ENCODE measurements at places on chromosomes 6 and 20. TPM values are rescaled to one million over a fixed set of nuclear protein-coding genes. Genes with fewer than 3 reads are reported as not detected.

DNA sequence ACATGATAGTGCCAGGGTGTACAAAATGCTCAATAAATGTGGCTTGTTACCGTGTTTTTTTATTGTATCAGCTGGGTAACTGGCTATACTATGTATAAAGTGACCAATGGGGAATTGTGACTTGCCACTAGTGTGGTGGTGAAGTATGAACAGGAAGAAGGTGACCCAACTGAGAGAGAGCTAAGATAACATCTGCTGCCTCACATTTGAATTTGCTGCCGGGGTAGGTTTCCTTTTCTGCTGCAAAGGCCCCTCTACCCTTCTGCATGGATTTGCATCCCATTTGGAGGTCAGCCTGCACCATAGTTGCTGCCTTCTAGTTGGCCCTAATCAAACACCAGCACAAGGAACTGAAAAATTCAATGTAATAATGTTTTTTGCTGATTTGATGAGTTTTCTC lies 24.1 kb downstream of the IL17A start:
- DNase-seq = no peak

- DNase-seq = peak; percentile 92
These were observed 268.1 kb downstream of the UST start for GRCh38 chr6:149014631-149015534.

- peak; percentile 55 for DNase-seq
These were observed 5.1 kb downstream of the DIDO1 start for GRCh38 chr20:62921119-62921687.

GRCh38 chr20:58645412-58645968 lies 5.6 kb upstream of the STX16 start:
- no peak for DNase-seq

GRCh38 chr20:33664762-33665144 lies 2.0 kb upstream of the ACTL10 start:
- no peak for DNase-seq

- no peak for DNase-seq
These were observed 112.1 kb downstream of the AFG1L start for GRCh38 chr6:108406943-108407342.

DNA sequence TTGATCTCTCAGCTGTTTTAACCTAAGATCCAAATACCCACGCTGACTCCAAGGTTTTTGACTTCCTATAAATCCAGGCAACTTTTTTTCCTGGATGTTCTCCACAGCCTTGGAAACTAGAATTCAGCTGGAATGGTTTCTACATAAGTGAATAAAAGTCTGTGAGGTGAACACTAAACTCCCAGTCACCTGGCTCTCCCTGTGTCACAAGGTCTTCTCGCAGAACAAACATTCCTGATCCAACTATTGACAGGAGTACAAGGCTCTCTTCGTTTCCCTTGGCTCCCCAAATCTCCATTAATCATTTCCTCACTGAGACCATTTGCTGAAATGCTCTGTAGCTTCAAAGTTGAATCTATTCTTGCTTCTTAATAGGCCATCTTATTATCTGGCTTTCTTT lies 265.7 kb downstream of the ADGRG6 start:
- no peak for DNase-seq

DNA sequence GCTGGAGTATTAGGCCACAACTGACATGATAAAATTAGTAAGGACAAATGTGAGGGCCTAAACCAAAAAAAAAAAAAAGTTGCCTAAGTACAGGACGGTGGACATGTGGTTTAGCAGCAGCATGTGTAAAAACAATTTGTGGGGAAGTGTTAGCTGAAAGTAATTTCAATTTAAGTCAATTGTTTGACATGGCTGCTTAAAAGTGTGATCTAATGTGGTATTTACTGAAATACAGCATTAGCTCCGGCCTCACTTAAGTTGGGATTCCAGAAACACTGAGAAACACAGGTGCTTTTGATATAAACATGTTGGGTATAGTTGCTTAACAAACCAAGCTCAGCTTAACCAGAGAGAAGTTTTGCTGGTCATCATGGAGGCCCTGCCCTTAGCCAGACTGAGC lies 119.7 kb downstream of the FYN start:
- no peak for DNase-seq

- peak; percentile 15 for DNase-seq
These were observed 97.2 kb downstream of the TULP4 start for GRCh38 chr6:158409451-158409850.

DNA sequence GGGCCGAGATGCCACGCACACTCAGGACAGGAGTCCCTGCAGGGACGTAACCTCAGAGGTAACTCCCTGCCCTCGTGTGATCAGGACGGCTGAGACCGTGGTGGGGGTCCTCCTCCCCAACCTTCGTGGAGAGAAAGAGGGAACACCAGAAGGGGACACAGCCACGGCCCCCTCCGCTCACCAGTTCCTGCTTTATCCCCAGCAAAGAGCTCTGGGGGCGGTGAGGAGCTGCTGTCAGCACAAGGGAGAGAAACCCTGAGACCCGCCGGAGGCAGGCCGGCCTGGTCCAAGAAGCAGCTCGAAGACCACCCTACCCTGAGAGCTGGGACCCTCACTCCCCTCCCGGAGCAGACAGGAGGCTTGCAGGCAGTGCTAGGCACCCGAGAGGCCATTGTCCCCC lies 44.4 kb downstream of the SLC2A4RG start:
- no peak for DNase-seq

DNA sequence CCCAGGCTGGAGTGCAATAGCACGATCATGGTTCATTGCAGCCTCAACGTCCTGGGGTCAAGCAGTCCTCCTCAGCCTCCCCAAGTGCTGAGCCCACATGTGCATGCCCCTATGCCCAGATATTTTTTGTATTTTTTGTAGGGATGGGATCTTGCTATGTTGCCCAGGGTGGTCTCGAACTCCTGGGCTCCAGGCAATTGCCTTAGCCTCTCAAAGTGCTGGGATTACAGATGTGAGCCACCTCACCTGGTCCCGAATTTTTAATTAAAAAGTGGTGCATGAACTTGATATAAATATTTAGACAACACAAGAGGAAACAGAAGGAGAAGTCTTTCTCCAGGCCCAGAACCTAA lies 7.1 kb upstream of the RNF114 start:
- DNase-seq = no peak

- no peak for DNase-seq
These were observed 42.5 kb downstream of the SLC2A4RG start for GRCh38 chr20:63782051-63782471.

DNA sequence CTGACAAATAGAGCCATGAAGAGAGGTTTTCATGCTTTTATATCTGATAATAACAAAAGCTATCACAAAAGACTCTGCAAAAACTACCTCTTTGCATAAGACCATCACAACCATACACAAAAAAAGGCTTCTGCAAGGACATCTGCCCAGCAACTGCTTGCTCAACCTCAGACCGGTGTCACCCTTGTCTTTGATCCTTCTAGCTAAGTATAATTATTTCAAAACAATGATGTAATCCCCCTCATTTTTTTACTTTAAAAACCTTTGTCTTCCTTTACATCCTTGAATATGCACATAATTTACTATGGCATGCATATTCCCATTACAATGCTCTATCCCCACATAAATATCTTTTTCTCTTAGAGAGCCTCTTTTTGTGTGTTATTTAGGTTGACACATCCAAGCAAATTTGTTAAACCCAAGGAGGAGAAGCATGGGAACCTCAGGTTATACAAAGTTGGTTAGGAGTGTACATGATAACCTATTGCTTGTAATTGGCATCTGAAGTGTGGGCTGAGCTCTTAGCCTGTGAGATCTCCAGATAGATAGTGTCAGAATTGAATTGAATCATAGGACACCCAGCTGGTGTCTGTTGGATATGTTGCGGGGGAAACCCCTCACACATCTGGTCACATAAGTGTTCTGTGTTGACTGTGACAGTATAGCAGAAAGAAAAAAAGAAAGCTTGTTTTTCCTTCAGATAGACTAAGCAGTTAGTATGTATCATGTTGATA lies 20.7 kb upstream of the CGA start:
- DNase-seq = no peak

- no peak for DNase-seq
These were observed 1005.8 kb upstream of the ADGRB3 start for GRCh38 chr6:67629258-67629657.

DNA sequence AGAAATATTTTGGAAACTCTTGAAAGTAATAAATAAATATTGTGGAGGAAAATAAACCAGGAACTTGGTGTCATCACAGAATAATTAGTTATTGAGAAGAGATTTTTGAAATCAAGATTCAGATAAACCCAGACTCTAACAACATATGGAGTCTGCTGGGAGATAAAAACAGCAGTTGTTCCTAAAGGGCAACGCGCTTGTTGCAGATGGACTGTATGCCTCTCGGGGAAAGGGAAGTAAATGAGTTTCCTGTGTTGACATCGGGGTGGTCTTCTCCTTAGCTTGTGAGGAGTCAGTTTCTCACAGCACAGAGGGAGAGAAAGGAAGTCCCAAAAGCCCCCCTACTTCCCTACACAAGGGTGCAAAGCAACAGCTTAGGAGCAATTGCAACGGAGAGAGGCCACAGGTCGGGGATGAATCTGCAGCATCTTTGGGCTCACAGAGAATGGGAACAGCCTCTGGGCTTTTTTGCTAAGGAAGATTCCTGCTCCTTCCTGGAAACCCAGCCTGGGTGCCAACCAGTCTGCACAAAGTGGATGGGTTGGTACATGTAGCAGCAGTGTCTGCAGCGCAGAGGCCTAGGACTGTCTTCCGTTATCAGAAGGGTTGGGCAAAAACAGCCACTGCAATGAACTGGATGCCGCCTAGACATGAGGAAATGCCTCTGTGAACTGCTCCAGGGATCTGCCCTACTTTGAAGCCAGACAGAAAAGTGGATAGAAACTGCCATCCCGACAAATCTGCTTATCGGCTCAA lies 603.0 kb upstream of the NRSN1 start:
- DNase-seq = no peak

DNA sequence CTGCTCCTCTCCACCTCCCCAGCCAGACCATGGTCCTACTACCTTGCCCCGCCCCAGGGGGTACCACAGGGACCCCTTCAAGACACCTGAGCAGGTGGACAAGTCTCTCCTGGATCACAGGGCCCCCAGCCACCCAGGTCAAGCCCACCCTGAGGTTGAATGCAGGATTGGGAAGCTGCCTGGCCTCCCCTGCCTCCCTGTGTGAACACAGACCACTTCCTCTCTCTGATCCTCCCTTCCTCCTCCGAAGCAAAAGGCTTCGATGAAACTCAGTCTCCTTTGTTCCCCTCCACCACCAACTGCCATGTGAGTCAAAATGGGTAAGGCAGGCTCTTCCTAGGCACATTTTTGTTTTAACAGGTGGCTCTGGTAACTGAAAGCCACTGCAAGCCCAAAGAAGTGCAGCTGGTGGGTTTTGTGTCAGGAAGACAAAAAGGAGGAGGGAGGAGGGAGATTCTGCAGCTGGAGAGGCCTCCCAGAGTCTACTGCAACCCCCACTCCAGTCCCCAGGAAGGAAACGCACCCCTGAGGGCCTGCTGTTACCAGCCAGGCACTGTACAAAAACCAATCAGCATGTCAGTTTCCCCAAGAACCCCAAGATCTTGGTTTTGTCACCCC lies 5.4 kb downstream of the ADA start:
- DNase-seq = no peak

DNA sequence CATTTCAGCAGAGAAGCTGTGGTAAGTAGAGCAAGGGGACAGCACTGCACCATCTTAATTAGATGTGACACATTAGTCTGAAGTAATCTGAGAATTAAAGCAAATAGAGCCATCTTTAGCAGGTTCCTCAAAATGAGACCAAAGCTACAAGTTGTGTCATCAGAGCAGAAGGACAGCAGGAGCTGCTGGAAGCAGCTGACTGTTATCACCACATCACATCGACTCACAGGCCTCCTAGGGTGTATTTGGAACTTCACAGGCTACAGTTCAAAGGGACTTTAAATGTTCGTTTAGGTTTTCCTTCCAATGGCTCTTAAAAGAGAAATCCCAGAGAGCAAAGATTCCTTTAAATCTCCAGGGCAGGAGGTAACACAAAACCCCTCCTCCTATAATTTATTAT lies 69.5 kb downstream of the LCA5 start:
- no peak for DNase-seq

DNA sequence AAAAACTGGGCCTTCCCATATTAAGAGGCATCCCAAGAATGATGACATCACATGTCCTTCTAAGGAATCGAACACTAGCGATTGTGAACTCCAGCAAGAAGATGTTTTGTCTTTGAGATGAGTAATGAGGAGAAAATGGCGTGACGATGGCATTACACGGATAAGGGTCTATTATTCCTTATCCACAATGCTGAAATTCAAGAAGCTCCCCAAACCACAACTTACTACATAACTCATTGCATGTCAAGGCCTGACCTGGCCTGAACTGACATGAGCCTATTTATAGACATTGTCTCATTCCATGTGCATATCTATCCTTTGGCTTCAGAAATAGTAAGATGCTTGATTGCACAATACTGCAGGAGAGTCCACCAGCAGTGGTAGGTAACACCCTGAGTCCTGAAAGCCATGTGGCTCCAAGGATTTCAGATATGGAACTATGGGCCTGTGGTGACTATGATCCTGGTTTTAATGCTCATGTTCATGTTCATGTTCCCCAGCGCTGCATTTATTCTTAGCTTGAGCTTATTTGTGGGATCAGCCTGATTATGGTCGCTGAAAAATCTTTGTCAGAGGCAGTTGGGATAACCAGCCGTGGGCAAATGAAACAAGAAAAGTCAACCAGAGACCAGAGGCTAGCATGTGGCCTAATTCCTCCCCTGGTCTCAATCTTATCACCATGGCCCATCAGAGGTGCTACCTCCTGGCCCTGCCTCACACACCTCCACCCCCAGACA lies 183.2 kb upstream of the JARID2 start:
- no peak for DNase-seq

DNA sequence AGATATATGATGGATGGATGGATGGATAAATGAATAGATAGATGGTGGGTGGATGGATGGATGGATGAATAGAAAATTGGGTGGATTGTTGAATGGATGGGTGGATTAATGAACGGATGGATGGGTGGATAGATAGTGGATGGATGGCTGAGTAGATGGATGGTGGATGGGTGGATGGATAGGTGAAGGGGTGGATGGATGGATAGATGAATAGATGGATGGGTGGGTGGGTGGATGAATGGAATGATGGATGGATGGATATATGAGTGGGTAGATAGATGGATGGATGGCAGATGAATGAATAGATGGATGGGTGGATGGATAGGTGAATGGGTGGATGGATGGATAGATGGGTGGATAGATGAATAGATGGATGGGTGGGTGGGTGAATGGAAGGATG lies 80.7 kb upstream of the NEDD9 start:
- no peak for DNase-seq

The PACRG gene
- total RNA-seq = 0.96 TPM

The LYRM4 gene
- total RNA-seq = 9.1 TPM

The ECT2L gene
- not detected for total RNA-seq

The SLC23A2 gene
- 12.5 TPM for total RNA-seq

The HDGFL1 gene
- total RNA-seq = 2.9 TPM

The BCAS1 gene
- 4.3 TPM for total RNA-seq

The OXT gene
- total RNA-seq = not detected

The KIFC1 gene
- 7.5 TPM for total RNA-seq

The ADGRB3 gene
- total RNA-seq = 5.1 TPM
